A549 treated with RU486 at 1 μM for 4 hours (cell line): ENCODE measurements at places on chromosomes 12 and 14. TPM values are rescaled to one million over a fixed set of nuclear protein-coding genes. Genes with fewer than 3 reads are reported as not detected.

The ADAM21 gene
- 0.07 TPM in 1 of 5 replicates, not detected in the others for total RNA-seq

The KLRB1 gene
- not detected in 5 replicates for total RNA-seq

The GUCY2C gene
- 0.08 TPM in 1 of 5 replicates, not detected in the others for total RNA-seq

The EXD2 gene
- 8.9 to 13.8 TPM (median 12.9 TPM) in 5 replicates for total RNA-seq

The TSPAN19 gene
- 0.18 TPM in 1 of 5 replicates, not detected in the others for total RNA-seq

The LHX5 gene
- 0.03 TPM in 1 of 5 replicates, not detected in the others for total RNA-seq
